Pancreas (tissue), 10 donors: ENCODE measurements at places on chromosomes 6 and 20. TPM values are rescaled to one million over a fixed set of nuclear protein-coding genes. Genes with fewer than 3 reads are reported as not detected.

DNA sequence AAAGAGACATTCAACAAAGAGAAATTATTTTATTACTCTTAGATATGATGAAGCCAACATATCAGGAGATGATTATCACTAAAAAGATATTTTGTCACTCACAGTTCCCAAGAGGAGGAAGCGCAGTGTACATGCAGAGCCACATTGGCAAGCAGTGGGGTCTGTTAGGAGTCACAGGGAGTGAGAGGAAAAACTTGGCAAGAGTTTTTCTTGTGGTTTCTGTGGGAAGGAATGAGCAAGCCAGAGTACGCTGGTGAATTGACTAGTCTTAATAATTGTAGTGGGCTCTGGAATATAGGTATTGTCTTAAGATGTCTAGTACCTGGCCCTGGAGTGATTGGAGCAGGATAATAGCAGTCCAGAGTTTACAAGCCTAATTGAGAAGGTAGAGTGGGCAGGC, 1095.2 kb downstream of the GRIK2 start:
- DNase-seq, result no peak

GRCh38 chr6:47098570-47098993, 56.5 kb upstream of the ADGRF1 start:
- DNase-seq, result no peak

- no peak for DNase-seq
These were observed 279.6 kb upstream of the JARID2 start for GRCh38 chr6:14966096-14966905.

The HAO1 gene
- total RNA-seq, result 0.23 TPM

DNA sequence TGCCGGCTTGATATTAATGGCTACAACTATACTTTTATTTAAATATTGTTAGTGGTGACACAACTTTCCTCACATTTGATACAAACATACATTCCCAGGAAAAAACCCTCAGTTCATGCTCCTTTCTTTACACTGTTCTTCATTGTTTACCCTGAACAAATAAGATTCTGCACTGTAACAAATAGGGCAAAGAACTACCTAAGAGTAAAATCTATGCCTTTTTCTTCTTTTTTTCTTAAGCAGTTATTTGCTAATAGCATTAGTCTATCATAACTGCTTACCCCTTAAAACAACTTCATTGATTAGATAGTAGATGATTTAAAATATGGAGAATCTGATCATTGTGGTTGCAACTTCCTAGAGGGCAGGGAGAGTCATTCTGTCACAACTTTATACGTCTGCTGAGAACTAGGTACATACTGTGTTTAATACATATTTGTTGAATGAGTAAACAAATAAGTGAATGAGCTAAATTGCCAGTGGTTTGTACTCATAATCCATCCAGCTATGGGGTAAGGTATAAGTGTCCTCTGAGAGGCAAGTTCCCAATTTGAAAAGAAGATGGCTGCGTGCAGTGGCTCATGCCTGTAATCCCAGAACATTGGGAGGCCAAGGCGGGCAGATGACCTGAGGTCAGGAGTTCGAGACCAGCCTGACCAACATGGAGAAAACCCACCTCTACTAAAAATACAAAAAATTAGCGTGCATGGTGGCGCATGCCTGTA, 161.0 kb downstream of the CDK19 start:
- no peak for DNase-seq

DNA sequence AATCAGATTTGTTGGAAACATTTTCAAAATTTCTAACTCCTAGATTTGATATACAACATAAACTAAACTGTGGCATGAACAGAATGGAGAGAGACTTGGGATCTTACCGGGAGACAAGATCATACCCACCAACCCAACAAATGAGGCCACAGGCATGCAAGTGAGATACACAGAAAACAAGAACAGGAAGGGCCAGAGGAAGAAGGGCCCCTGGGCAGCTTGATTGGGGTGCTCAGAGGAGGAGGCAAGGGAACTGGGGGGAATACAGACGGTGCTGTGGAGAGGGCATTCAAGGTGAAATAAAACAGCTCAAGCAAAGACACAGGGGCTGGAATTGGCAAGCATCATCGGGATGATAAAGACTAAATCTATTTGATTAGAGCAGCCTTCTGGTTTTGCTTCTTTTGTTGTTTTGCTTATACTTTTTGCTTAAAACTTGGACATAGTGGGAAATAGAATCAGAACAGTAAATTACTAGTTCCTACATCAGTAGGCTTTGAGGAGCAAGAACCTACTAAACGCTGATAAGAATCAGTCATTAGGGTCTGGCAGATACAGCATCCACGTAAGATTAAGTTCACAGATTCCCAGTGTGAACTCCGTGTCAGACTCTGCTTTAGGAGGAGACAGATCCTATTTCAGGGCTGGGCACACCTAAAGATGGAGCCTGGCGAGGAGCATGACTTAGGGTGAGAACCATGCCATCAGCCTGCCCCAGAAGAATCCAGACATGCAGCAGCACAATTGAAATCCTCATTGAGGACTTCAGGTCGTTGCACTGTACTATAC, 3.5 kb upstream of the RAMACL start:
- DNase-seq, result no peak

The TUBB2B gene
- 11.6 TPM for total RNA-seq

- no peak for DNase-seq
These were observed 22.9 kb downstream of the ASIP start for GRCh38 chr20:34264141-34264540.

The MLN gene
- not detected for total RNA-seq

GRCh38 chr6:157491571-157492232, 110.7 kb downstream of the ZDHHC14 start:
- no peak for DNase-seq
